Right hindlimb (tissue), 1 donor: ENCODE measurements at places on chromosomes 1 and 21.

DNA sequence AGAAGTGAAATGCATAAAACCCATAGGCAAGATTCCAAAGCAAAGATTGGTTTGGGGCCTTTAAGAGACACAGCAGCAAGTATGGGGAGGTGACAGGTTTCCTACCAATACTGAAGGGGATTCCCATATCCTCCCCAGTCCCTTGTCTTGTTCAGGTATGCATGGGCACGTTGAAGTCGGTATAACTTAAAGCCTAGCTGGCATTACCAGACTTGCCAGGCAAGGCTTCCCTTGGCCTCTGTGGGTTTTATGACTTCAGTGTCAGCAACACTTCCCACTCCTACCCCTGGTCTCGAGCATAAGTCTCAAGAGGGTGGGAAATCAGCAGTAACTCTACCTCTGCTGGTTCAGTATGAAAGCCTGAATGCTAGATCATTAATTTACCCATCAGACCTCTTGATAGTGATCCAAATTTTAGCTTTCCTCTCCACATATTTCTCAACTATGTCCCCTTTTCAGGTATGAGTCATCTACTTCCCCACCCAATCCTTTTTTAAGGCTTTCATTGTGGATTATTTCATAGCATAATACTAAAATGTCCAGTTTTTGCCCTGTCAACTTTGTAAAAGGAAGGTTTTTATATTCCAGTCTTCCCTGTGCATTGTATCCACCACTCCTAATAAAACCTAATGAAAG lies 6.8 kb downstream of the CYP4X1 start:
- no peak for DNase-seq

DNA sequence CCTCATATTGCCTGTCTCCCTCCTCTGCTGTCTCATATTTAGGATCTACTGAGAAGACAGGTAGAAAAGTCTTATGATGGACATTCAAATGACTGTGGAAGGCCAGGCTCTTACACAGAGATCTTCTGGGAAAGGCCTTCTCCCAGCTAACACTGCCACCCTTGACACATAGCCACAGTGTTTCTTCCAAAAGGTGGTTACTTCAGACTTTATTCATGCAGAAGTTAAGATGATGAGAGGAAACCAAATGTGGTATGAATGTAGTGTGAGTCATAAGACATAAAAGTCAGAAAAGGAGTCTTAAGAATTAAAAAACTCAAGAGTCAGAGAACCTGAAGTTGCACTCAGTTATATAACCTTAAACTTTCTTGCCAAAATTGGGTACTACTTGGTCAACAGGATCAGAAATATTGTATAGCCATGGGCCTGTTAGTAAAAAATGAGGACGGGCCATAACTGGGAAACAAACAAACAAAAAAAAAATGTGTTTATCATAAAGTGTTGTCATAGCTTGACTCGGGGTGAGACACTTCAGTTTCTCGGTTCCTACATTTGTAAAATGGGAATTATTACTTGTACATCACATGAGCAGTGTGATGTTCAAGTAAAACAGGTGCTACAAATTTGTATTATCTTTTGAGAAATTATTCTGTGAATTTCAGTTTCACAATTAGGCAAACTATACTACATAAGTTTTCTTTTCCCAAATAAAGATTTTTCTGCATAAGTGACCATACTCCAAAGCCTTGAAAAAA lies 1.2 kb upstream of the DENND1B start:
- no peak for DNase-seq

- DNase-seq: no peak
Observed at GRCh38 chr1:228472655-228473054, 14.5 kb upstream of the RNF187 start.

GRCh38 chr21:44583800-44584147 lies 3.4 kb upstream of the KRTAP10-5 start:
- no peak for DNase-seq

GRCh38 chr1:19885821-19886220 lies 3.6 kb downstream of the OTUD3 start:
- no peak for DNase-seq

- DNase-seq: no peak
Observed at GRCh38 chr21:34766862-34767261, 98.1 kb downstream of the CLIC6 start.

DNA sequence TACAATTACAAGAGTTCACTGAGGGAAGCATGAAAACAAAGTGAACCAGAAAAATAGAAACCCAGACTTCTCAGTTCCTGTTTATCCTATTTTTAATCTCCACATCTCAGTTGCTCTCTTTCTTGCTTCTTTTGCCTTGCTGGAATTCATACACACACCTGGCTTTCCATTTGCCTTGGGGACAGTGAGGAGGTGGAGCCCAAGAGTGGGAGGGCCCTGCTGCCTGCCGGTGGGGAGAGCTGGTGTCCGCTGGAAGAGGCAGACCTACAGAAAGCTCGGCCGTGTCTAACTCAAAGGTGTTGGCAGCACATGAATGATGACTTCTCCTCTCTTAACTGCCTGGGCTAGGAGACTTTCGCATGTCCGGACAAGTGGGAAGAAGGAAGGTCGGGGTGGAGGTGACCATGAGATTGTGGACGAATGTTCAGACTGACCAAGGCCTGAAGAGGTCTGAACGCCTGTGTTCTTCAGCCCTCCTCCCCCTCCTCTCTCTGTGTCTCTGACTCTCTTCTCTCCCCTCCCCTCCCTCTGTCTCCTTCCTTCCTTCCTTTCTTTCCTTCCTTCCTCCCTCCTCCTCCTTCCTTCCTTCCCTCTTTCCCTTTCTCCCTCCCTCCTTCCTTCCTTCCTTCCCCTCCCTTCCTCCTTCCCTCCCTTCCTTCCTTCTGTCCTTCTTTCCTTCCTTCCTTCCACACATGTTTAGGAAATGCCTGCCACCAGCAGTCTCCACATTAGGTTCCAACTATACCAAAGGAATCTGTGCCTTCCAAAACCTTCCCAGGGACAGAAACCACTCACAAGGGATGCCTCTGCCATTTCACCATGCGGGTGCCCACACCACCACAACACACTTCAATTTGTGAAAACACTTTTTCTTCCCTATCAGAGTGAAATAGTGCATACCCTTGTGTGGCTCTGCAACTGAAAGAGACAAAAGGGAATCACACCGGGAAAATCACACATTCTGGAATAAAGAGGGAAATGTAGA lies 157.3 kb upstream of the RUNX1 start:
- peak; percentile 50 for DNase-seq

DNA sequence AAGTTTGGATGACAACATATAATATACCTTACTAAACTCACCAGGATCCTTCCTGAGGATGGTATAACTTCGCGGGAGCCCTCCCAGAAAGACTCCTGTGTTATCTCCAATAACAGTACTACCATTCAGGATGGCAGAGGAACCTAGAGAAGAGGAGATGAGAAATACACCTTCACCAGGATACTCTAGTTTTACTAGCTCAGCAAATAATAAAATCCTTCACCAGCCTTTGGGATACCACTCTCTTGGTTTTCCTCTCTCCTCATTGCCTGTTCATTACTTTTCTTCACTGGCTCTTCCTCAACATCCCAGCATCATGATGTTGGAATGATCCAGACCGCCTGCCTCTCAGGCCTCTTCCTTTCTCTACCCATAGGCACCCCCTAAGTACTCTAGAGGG lies 336.6 kb downstream of the USH2A start:
- DNase-seq: no peak

DNA sequence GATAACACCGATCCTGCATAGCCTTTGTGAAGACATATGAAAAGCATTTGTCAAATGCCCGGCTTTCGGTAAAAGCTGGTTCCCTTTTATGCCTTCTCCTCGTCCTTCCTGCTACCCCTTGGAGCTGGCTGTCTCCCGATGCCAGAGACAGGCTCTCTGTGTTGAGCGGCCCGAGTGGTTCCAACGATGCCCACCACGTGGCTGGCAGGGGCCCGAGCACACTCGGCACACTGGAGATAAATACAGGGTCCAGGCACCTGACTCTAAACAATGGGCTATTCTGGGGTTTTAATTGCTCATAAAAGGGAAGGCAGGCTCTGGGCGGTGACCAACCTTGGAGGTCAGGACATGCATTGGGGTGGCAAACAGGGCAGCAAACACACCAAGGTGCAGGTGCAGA lies 207.1 kb downstream of the HIVEP3 start:
- no peak for DNase-seq

DNA sequence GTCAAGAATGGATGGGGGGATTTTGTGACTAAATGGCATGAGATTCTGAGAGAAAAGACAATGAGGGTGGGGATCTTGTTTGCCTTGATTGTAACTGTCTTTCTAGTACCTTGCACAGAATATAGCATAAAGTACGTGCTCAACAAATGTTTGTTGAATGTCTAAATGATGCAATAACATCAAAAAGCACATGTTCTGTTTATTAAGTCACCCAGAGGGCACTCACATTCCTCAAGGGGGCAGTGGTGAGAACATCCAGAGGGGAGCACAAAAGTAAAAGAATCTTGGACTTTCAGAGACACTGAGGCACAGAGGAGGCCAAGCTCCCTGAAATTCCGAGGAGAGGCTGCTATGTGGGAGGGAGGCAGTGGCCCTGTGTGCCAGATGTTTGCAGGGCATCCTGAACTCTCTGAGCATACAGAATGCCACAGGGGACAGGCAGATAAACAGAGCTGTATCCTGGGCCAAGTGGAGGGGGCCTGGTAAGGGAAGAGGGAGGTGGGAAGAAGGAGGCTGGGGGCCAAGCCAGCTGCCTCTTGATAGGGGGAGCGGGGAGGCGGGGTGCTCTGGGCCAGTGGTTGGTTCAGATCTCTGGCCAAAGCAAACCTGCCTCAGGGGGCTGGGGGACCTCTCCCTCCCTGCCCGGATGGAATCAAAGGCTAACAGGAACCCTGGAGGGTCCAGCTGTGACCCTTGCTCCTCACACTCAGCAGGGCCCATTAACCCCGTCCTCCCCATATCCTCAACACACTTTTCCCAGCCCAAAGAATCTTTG lies 6.5 kb upstream of the ATP1A2 start:
- peak; percentile 80 for DNase-seq

GRCh38 chr1:200438911-200439310 lies 29.1 kb upstream of the ZNF281 start:
- DNase-seq: no peak

DNA sequence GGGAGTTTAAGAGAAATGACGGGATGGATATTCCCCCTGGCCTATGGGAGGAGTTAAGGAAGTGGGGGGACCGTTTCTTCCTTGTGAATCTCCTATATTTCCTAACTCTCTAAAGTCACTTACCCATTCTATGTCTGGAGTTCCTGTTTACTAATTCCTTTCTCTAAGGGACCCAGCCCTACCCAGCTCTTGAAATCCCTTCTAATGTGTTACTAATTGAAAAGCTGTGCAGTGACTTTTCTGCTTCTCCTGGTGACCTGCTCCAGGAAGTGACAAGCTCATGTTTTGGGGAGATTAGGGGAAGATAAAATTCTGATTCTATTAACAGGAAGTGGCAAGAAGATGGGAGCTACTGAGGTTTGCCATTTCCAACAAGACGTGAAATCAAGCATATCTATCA lies 4.0 kb upstream of the SAMSN1 start:
- DNase-seq: no peak

DNA sequence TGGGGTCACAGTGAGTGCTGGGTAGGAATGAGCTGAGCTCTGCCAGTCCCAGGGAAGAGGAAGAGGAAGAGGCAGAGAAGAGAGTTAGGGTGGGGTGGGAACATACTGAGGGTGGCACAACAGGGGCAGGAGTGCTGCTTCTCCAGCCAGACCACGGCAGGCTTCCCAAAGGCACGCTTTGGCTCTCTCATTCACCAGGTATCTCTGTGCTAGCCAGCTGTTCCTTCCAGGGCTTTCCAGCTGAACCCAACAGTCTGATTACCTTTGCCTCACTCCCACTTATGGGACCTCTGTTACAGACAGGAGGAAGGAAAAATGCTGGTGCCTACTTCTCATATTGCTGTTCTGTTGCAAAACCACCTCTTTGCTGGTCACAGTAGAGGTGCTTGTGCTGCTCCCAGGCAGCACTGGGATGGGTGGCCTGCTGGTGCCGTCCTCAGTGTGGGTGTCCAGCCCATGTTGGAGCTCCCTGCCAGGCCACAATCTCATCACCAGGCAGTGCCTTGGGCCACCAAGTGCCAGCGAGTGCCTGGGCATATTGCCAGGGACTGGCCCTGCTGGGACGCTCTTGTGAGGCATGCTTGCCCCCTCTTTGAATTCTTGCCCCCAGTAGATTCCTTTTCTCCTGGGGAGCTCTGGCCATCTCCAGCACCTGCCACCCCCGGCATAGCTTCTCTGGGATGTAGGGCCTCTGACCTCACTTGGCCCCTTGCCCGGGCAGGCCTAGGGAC lies 2.1 kb downstream of the ADORA1 start:
- DNase-seq: no peak

DNA sequence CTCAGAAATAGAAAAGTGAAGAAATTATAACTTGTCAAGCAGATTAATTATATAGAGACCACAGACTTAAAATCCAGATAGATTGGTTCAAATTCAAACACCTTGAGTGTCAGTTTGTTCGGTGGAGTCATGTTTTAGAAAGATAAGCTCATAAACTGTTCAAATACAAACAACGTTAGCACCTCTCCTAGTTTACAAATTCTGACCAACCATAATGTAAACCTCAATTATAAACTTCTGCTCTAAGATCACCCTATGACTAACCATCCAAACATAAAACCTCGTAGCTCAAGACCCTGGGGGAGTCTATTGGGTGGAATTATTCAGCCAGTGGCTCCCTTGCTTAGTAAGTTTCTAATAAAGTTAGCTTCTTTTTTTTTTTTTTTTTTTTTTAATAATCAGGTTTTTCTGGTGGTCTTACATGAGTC lies 12.4 kb downstream of the CBR1 start:
- DNase-seq: no peak

DNA sequence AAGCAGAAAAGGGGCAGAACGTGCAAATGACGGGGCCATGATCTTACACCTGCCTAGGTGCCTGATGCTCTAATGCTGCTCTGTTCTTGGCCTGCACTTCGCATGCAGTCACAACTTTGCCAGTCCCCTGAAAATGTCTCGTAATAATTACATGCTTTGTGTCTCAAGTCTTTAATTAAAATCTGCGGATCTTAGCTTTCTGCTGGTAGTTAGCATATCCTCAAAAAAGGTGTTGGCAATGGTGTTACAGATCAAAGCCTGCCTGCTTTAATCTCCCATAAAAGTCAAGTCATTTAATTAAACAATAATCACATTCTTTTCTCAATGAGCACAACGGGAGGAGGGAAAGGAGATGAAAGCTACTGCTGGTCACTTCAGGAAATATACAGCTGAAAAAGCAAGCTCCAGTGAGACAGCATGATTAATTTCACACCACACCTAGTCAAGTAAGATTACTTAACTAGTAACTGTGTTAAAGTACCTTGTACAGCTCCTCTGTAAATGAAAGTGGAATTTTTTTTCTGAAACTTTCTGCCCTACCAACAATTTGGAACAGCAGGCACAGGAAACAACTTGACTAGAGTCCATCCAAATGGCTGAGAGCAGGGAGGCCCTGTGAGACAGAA lies 45.8 kb downstream of the STX6 start:
- no peak for DNase-seq

DNA sequence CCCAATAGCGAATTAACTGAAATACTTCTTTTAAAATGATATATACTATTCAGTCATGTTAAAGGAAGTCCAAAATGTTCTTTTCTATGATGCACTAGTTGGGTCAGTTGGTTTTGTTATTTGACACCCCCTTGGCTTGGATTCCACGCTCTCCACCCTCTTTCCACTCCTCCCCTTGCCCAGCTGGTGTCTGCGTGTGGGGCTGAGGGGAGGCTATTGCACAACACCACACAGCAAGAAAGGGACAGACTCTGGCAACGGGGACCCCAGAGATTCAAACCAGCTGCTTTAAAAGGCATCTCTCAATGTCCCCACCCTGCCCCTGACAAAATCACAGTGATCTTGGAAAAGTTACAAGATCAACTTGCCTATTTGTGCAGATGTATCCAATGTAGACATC lies 394.3 kb downstream of the TGFB2 start:
- DNase-seq: peak; percentile 33

- DNase-seq: no peak
Observed at GRCh38 chr1:6447016-6447817, 18.8 kb downstream of the TNFRSF25 start.
